ENCODE measurements at places on chromosomes 6 and 20.

GRCh38 chr6:54907355-54907754, 60.8 kb downstream of the FAM83B start:
- no peak for DNase-seq

GRCh38 chr6:38460186-38460585, 179.5 kb downstream of the BTBD9 start:
- no peak for DNase-seq

DNA sequence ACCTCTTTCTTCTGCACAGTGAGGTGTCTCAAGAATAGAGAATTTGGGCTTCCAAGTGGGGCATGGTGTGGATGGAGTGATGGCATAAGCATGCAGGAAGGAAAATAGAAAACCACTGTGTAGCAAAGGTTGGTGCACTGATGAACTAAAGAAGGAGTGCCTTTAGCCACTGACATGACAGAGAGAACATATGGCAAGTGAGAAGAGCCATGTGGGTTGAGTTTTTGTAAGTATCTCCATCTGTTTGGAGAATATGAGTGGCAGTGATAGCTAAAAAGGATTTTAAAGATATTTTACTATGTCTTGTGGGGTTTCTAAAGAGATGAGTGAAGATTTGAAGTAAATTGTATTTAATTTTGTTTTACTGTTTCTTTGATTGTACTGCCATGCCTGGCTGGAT, 160.5 kb upstream of the GRIK2 start:
- no peak for DNase-seq

- peak; percentile 54 for DNase-seq
Measured at GRCh38 chr6:45419571-45420082, 41.9 kb upstream of the SUPT3H start.

DNA sequence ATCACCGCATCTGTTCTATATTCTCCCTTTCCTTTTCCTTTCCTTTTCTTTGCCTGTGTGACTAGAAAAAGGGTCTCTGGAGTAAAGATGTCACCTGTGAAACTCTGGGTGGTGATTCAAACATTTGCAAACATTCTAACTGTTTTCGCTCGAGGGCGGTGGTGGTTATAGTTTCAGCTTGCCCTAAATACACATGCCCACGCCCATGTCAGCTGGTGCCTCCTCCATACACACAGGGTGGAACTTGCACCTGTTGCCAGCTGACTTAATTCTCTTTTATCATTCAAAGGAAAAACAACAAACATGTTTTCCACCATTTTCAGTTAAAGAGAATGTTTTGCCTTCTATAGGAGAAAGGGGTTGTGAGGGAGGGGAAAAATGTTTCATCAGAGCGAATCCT, 381.9 kb upstream of the ARID1B start:
- peak; percentile 32 for DNase-seq

DNA sequence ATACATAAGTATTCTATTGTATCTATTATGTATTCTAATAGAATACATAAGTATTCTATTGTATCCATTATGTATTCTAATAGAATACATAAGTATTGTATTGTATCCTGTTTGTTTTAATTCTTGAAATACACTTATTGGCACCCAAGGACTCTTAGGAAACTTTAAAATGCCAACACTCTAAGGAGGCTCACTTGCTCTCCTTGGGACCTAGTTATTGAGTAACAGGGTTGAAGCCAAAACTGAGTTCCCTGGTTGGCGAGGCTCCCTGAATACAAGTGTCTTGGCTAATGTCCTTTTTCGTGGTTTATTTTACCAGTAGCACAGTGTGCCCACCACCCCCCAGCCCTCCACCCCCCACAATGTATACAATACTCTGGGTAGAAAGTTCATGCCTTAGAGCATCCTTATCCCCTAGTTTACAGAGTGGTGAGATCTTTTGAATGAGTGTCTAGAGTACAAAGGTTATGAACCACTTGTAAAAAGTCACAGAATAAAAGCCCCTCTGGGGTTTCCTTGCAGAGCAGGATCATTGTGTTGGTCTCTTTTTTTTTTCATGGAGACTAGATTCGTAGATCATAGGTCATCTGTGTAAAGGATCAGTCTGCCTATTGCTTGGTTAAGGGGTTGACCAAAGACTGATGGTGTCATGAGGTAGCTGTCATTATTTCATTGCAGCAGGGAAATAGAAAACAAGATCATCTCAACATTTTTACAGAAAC, 32.5 kb upstream of the PRDM1 start:
- no peak for DNase-seq

GRCh38 chr6:170147832-170148708, 142.8 kb downstream of the DLL1 start:
- no peak for DNase-seq

DNA sequence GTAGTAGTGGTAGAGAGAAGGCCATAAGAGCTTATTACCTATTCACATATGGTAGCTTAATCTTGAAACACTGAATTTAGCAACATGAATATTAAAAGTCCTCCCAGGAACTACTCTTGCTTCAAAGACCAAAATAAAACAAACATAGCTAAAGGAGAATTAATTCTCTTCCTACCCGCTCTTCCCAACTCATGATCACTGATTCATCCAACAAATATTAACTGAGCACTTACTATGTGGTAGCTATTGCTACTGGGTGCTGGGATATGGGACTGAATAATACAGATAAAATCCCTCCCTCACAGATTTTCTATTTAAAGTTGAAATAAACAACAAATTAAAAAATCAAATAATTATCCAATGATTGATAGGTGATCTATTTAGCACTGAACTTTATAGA, 287.1 kb downstream of the BTBD9 start:
- no peak for DNase-seq

GRCh38 chr6:152170313-152170701, 362.8 kb downstream of the ESR1 start:
- no peak for DNase-seq

DNA sequence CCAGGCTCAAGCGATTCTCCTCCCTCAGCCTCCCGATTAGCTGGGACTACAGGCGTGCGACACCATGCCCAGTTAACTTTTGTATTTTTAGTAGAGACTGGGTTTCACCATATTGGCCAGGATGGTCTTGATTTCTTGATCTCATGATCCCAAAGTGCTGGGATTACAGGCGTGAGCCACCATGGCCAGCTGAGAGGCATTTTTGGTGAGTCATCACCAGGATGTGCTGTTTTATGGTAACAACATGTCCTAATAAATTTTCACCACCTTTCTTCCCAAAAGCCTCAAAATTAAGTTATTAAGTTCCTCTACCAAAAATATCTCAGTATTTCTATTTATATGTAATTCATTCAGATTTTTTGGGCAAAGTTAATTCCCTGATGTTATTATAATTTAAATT, 53.5 kb downstream of the COL21A1 start:
- no peak for DNase-seq

GRCh38 chr6:1716868-1717267, 107.2 kb downstream of the FOXC1 start:
- no peak for DNase-seq

- no peak for DNase-seq
Measured at GRCh38 chr6:168318579-168319278, 848 bp downstream of the DACT2 start.

DNA sequence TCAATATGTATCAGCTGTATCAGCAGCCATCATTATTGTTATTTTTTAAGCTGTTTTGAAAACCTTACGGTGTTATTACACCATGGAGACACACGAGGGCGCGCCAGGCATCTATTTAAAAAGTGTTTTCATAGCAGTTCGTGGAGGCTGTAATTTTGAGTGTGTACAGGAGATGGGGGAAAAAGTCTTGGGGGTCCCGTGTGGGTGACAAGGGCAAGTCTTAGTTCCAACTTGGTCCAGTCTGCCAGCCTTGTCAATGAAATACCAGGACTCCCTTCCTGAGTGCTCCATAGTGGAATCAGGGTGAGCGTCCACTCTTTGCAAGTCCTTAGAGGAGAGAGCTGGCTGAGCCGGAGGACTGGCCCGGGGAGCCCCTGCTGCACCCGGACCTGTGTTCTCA, 43.3 kb downstream of the SLC2A10 start:
- DNase-seq = peak; percentile 16

GRCh38 chr6:85172705-85173104, 277.2 kb upstream of the NT5E start:
- DNase-seq = no peak

GRCh38 chr20:48198929-48199451, 413.7 kb upstream of the SULF2 start:
- no peak for DNase-seq

DNA sequence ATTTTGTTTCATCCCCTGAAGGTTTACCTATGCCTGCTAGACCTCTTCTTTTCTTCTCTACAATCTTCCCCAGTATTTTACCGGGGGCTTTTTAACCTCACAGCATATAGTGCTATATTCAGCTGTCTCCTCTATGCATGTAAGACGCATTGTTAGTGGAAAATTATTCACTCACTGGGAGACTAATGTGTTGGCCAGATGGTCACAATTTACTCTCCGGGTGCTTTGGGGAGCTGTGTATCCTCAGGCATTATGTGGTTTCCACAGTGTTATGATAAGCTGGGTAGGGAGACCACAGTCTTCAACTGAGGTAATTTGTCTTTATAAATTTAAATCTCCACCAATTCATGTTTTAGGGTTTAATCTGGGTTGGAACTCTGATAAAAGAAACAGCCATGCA, 553.8 kb upstream of the PTCHD4 start:
- DNase-seq = no peak

- peak; percentile 25 for DNase-seq
Measured at GRCh38 chr6:151757506-151757955, 50.0 kb upstream of the ESR1 start.

- DNase-seq = no peak
Measured at GRCh38 chr20:6664574-6664973, 102.9 kb upstream of the BMP2 start.

DNA sequence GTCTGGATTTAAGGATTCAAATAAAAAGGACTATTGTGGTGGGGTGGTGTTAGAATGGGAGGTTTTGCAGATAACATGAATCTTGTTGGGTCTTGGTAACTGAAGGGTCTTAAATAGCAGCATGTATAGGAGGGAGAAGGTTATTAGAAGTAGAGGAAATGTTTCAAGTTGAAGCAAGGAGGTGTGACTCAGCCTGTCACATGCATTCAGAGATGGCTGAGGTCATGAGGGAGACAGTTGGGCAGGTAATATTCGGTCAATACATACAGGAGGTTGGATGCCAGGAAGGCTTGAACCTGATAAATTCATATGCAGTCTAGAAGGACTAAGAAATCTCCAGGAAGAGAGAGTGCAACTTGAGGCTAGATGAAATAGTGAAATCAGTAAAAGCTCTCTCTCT, 6.1 kb downstream of the KLHL31 start:
- DNase-seq = no peak

GRCh38 chr6:170178561-170179477, 112.1 kb downstream of the DLL1 start:
- DNase-seq = no peak

DNA sequence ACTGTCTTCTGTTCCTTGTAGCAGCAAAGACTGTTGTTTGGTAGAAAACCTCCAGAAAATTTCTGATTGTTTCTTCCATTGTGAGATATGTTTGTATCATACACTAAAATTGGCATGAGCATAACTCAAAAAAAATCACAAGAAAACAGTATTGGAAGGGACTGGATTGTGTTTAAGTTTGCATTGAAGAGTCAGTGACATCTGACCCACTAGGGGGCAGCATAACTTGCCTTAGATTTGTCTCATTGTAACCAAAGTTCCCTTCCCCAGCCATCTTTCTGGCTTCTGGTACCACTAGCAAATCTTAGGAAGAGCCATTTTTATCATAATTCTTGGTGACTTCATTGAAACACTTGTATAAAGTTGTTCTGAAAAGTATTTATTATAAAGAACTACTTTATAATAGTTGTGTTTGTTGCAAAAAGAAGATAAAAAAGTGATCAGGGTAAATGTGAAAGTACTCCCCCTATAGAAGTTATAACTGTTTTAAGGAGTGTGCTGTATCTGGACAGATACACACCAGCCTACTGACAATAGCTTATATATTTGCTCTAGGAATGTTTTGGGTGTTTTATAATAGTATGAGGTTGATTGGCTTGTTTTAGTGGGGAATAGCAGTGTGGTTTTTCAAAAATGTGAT, 7.7 kb downstream of the CSTF1 start:
- no peak for DNase-seq

DNA sequence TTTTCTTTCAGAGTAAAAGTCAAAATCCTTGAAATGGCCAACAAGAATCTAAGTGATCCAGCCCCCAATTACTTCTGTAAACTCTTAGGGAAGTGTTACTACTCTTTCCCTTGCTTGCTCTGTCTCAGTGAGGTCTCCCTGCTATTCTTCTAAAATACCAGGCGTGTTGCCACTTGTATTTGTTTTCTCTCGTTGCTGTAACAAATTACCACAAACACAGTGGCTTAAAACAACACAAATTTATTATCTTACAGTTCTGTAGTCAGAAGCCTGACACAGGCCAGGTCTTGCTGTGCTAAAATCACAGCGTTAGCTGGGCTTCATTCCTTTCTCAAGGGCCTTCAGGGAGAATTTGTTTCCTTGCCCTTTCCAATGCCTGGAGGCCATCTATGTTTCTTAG, 59.9 kb downstream of the HECA start:
- no peak for DNase-seq

DNA sequence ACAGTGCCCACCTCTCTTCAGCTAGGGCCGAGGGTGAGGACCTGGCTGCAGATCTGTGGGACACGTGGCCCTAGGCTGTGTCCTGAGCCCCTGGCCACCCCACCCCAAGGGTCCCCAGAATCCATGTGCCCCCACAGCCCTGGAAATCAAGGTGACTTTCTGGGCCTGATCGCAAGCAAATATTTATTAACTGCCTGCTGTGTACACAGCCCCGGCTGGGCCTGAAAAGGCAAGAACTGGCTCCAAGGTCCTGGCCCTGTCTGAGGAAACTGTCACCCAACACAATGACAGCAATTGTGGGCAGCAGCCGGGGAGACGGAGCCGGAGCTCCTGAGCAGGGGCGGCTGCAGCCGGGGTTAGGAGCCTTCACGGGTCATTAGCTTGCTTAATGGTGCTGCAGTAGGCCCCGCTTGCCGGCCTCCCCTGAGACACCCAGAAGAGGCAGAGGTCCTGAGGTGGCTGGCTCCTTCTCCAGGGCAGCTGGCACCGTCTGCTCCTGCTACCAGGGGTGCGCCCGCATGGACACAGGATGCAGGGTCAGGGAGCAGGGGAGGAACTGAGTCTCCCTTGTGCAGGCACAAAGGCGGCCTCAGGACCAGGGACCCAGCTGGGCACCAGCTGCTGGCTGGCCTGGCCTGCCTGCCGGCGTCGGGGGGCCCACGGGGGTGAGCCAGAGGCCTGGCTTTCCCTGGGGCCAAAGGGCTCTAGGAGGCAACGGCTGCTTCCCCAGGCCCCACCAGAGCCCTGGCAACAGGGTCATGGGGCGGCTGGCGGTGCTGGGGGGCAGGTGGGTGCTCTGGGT, 24.1 kb downstream of the NPEPL1 start:
- no peak for DNase-seq

DNA sequence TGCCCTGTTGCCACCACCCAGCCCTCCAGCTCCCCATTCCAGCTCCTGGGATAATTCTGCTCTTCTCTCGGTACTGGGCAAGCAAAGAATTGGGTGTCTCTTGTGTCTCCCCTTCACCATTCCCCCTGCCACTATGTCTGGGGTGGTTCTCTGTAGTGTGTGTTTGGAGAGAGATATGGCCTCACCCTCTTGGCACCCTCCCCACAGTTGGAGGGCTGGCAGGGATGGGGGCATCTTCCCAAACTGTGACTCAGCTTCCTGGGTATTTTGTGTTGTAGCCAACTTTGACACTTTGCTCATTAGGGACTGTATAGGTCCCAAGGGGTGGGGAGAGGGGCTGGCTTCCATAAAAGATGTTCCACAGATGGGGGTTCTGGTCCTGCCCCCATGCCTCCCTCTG, 1.7 kb downstream of the TNXB start:
- no peak for DNase-seq
